ENCODE measurements at places on chromosomes 7 and 10.

- no peak for DNase-seq
Observed at GRCh38 chr10:79392020-79392398, 44.7 kb downstream of the PPIF start.

- no peak for DNase-seq
Observed at GRCh38 chr7:75596727-75597614, 104.9 kb downstream of the SPDYE5 start.

DNA sequence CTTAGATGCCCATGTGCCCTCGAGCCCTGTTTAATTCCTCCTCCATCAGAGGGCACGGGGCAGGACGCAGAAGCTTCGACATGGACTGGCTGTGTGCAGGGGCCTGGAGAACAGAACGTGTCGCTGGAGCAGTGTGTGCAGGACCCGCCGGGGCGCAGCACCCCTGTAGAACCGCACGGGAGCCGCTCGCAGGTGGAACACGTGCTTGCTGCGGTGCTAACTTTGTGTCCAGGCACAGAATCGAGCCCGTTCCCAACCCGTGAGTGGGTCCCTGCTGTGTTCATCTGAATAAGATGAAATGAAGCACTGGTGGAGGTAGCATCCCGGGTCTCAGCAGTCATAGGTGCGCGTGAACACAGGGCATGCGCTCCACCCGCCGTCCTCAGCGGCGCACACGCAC lies 116.9 kb downstream of the WDR37 start:
- DNase-seq: no peak

DNA sequence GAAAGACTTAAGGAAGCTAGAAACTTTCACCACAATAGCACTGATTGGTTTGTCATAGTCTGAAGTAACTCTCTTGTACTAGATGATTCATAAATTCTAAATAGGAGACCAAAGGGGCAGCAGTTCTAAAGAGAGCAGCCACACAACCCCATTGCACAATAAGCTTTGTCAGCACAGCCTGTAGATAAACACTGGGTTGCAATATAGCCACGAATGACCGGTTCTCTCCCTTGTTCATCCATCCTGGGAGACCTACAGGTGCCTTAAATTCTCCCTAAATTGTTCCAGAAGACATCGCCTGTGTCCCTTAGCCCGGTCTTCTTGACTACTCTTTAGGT lies 167.0 kb downstream of the SNX13 start:
- no peak for DNase-seq

GRCh38 chr7:116957874-116958273 lies 4.6 kb downstream of the ST7 start:
- DNase-seq: no peak

GRCh38 chr10:72173262-72173618 lies 42.6 kb upstream of the ANAPC16 start:
- DNase-seq: no peak

DNA sequence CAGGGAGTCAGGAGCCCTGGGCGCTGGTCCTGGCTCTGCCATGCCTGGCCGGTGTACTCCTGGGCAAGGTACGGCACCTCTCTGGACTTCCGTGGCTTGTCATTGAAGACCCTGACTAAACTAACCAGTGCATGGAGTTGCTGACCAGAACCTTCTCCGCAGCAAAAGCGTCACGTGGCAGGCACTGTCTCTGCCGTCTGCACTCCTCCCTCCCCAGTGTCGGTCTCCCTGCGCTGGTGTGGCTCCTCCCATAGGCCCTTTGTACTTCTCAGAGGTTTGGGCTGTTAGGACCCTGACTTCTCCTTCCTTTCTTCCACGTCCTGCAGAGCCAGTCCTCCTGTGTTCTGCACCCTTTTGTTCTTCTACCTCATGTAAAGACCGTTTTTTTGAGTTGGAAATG lies 100.6 kb upstream of the CREB5 start:
- no peak for DNase-seq

GRCh38 chr10:108597031-108597430 lies 1326.3 kb downstream of the XPNPEP1 start:
- DNase-seq: no peak

DNA sequence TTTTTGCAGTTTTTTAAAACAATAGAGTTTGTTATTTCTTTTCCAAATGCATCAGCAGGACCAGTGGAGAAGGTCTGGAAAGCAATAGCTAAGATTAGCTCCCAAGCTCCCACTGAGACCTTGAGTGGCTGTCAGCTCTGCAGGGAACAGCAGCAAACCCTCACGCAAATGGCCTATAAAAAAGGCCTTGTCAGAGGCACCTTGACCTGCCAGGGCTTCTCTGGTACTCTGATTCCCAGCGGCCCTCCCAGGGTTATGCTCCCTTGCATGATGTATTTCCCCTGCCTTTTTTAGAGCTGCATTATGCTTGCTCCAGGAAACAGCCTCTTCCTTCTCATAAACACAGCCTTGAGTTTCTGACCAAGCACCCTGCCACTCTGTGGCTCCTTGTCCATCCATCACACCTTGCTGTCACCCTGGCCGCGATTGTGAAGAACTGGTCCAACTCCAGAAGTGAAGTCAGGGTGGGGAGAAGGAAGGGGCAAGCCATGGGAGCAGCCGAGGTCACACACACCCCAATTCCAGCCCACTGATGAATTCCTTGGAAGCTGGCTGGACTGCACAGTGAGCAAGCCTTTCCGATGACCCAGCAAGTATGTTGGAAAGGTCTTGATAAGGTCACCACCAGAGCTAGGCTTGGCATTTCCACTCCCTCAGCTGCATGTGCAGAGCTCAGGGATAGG lies 35.3 kb upstream of the NKX2-3 start:
- DNase-seq: no peak

- DNase-seq: no peak
Observed at GRCh38 chr10:23692736-23693135, 253.9 kb downstream of the OTUD1 start.

DNA sequence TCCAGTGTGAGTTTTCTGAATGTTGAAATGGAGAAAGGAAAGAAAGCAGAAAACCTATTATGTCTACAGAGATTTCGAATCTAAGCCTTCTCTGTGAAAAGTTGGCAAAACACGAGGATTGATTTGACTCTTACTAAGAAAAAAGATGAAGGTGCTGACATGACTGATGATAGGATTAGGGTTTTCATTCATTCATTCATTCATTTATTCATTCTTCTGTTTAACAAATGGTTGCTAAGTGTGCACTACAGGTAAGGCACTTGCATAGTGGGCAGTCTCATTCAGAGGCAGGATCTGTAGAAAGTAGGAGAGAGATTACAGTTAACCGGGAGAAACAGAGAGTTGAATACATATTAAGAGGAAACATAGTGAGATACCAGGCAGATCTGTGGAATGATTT lies 137.1 kb downstream of the ZNF365 start:
- DNase-seq: no peak

GRCh38 chr7:25663877-25664276 lies 435.6 kb upstream of the NPVF start:
- DNase-seq: no peak

DNA sequence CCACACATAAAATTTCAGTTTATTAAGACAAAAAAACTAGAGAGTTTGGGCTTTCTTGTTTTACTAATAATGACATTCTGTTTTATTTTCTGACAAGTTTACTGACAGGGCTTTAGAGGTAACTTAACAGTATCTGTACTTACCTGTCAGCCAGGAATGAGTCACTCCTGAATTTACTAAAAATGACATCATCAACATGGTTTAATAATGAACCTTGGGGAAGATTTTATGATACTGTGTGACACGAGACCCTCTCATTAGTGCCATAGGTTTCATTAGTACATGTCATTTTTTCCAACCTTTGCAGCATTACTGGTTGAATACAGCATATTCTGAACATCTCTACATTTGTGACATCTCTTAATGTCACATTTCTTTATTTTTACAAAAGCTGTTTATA lies 131.1 kb downstream of the KCND2 start:
- no peak for DNase-seq

DNA sequence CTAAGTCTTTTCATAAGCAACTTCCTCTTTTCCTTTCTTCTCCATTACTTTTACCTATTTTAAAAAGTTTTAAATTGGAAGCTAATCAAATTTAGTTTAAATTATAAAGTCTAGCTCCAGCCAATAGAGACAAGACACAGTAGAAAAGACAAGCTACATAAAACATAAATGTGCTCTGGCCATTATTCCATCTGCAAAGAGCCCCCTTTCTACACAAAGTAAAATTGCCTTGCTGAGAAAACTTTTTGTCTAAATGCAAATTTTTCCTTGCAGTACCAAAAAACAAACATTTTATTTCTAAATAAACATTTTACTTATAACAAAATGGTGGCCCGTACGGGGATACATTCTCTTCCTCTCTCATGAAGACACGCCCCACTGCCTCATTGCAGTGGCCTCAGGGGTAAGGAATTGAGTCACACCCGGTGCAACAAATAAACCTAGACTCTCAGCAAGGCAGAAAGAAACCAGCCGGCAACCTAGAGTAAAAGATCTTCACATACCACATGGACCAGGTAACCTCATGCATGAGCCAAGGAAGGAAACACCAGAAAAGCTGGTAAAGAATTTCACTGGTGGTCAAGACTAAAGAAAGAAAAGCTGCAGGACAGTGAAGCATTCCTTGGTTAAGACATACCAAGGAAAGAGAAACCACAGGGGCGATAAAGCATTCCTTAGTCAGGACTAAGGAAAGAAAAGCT lies 71.6 kb upstream of the ZNF746 start:
- no peak for DNase-seq

DNA sequence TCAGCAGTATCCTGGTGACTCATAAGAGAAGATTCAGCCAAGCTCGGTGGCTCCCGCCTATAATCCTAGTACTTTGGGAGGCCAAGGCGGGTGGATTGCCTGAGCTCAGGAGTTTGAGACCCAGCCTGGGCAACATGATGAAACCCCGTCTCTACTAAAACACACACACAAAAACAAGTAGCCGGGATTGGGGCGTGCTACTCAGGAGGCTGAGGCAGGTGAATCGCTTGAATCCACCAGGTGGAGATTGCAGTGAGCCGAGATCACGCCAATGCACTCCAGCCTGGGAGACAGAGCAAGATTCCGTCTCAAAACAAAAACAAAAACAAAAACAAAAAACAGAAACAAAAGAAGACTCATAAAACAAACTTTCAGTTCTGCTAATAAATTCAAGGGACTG lies 551.1 kb upstream of the POT1 start:
- no peak for DNase-seq

DNA sequence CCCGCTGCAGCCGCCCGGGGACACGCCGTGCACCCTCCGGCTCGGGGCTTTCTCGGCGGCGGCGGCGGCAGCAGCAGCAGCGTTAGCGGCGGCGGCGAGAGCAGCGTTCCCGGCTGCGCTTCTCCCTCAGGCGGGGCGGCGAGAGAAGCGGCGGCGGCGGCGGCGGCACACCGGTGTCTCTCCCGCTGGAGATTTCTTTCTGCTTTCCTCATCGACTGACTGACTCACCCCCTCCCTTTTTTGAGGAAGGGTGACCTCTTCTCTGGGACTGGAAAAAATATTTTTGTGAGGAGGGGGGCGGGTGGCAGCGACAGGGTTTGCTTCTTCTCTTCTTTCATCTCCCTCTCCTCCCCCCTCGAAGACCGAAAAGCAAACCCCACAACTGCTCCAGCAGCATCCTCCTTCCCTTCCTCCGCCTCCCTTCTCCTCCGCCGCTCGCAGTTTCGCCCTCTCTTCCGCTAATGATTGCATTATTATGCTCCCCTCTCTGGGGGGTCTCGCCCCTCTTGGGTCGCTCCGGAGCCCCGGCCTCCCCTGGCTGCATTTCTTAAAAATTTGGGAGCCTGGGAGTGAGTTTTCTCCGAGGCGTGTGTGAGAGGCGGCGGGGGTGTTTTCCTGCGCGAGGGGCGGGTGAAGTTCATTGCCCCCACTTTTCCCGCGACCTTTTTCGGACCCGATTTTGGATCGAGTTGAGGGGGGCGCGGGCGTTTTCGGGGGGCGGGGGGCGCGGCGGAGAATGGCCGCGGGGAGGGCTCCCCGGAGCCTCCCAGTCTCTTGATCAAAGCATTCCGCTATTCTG lies 411 bp downstream of the AUTS2 start:
- DNase-seq: peak; percentile 60

DNA sequence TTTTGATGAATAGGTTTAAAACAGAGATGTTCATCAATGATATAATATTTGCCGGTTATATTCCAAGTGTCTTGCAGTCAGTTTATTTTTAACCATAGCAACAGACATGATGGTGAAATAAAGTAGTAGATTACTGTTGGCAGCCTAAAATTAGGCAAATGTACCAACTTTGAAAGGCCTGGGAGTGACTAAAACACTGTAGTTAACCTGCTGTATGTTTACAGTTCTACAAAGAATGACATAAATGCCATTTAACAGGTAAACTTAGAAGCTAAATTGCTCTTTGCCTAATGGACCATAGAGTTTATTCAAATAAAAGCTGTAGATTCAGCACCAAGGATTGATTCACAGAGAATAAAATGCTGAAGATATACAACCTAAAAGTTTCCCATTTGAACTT lies 64.1 kb downstream of the PHTF2 start:
- DNase-seq: no peak

DNA sequence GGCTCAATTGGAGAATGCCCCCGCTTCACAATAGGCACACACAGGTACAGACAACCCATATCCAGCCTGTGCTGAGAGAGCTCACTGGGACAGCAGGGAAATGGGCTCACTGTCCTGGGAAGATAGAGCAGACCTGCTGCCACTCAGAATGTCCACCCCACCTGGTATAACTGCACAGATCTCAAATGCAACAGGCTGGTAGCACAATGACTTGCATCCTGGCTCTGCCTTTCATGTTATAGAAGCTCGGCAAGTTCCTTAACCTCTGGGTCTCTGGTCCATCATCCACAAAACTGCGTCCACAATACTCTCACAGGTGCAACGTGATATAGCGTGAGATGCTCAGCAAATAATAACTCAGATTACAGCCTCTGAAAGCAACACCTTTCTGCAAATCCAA lies 295.4 kb downstream of the GRID1 start:
- DNase-seq: no peak

- no peak for DNase-seq
Observed at GRCh38 chr10:20405761-20406160, 491.4 kb downstream of the NEBL start.

DNA sequence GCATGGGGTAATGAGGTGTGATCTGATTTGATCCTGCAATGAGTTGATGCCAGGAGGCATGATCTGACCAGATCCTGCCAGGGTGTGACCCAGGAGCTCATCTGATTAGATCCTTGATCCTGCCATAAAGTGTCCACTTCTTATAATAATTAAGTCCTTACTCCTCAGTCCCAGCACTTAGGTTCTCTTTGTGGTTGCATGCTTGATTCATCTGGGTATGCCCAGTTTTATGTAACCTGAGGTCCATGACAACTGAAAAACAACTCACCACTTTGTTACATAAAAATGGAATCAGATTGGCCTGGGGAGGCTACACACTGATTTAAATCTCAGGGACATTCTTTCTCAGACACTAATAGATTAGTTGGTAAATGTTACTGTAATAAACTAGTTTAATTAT lies 19.1 kb downstream of the ACADSB start:
- no peak for DNase-seq

DNA sequence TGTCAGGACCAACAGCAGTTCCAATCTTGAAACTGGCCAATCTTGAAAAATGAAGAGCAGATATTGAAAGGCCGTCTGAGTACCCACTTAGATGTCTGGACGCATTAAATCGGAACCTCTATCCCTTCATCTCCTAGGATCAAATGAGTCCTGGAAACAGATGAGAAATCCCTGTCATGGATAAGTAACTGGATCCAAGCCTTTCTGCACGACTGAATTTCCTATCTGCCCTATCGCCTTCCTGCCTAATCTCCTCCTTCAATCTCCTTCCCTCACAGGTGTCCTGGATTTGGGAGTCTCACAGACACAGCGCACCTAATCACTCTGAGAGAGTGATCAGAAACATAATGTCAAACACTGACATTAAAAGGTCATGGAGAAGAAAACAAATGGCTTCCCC lies 245.2 kb upstream of the PRSS58 start:
- no peak for DNase-seq

GRCh38 chr10:91381257-91381891 lies 28.8 kb upstream of the HECTD2 start:
- no peak for DNase-seq

- DNase-seq: no peak
Observed at GRCh38 chr10:30745953-30746352, 116.4 kb upstream of the LYZL2 start.

Measured in D341Med (cell line).